HT-29 (cell line): ENCODE measurements at places on chromosomes 3 and 15. TPM values are rescaled to one million over a fixed set of nuclear protein-coding genes. Genes with fewer than 3 reads are reported as not detected.

PP2D1 gene
- not detected in 2 replicates for total RNA-seq

DNA sequence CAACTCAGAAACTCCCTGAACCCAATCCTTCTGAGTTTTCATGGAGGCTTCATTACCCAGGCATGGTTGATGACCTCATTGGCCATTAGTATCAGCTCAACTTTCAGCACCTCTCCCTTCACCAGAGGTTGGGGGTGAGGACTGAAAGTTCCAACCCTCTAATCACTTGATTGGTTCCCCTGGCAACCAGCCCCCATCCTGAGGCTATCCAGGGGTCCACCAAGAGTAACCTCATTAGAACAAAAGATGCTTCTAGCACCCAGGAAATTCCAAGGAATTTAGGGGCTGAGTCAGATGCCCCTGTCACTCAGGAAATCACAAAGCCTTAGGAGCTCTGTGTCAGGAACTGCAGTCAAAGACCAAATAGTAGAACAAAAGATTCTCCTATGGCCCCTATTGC lies 43.8 kb downstream of the ADAMTSL3 start:
- no peak for DNase-seq

DNA sequence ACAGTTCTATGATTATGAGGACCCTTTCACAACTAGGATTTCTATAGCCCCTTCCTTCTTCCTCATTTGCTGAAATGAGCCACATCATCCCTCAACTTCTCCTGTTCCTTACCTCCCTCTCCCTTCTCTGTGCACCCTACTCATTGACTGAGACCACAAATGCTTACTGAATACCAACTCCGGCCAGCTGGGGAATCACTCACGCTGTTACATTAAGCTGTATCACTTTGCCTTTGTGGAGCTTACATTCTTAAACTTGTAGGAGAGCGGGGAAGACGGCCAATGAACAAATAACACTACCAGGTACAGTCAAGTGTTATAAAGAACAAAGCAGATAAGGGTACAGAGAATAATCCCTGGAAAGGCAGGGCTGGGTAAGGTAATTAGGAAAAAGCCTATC lies 5.7 kb downstream of the SUCLG2 start:
- no peak for DNase-seq

DNA sequence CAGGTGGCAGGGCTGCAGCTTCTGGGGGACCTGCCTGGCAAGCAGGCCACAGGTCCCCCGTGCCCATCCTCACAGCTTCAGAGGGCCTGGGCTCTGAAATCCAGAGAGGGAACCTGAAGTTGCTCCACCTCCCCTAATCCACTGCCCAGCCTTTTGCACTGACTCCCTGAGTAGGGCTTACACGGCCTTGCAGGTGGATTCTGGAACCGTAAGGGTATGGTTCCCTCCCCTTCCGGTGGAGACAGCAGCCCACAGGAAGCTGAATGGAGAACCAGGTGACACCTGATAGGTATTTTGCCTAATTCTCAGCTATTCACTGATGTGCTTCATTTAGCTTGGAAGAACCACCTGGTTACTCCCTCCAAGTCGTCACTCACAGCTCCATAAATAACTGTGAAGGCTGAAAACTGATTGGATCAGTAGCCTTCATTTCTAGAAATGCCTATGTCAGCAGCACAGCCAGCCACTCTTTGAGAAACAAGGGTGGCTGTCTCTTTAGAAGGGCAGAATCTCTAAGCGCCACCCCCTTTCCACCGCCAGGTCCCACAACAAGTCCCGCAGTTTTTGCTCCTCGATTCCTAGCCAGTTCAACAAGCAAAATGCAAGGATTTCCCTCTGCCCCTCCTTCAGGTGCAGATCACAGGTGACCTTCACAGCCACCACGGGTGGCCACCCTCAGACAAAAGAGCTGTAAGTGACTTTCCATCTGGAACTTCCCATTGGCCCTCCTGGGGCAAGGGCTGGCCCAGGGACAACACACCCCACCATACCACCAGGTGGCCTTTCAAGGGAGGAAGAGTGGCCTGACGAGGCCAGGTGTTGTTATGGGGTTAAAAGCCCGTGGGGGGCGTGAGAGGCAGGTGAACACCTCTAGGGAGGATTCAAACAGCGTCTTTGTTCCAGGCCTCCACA lies 112.9 kb downstream of the SEC22A start:
- DNase-seq, result peak; percentile 3

RAD18 gene
- total RNA-seq, result 3.8 and 12.8 TPM in 2 replicates

GRCh38 chr3:50571486-50571885 lies 2.2 kb downstream of the HEMK1 start:
- no peak for DNase-seq

ROPN1 gene
- not detected in 2 replicates for total RNA-seq

GRCh38 chr3:37554364-37554763 lies 307.3 kb upstream of the CTDSPL start:
- no peak for DNase-seq

DNA sequence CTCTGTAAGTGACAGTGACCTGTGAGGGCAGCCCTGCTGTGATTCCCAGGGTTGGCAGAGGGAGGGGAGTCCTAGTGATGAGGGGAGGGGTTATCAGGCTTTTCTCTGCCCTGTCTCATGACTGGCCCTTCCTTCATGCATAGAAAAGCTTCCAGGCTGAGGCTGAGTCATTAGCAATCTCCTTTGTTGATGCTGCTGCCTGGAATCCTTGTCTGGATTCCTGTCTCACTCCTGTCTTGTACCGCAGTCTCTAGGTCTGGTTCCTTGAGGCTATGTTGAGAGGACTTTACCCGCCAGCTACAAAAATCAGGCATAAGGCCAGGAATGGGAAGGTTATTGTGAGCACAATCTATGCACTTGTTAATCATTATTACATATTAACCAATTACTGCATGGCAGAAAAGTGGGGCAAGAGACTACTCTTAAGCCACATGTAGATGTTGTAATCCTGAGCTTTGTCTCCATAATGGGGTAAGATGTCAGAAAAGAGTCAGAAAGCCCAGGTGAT lies 7.2 kb downstream of the KLHL6 start:
- peak; percentile 69 for DNase-seq

- DNase-seq, result peak; percentile 33
These were observed 1.0 kb downstream of the RFX7 start for GRCh38 chr15:56242576-56243162.

DNA sequence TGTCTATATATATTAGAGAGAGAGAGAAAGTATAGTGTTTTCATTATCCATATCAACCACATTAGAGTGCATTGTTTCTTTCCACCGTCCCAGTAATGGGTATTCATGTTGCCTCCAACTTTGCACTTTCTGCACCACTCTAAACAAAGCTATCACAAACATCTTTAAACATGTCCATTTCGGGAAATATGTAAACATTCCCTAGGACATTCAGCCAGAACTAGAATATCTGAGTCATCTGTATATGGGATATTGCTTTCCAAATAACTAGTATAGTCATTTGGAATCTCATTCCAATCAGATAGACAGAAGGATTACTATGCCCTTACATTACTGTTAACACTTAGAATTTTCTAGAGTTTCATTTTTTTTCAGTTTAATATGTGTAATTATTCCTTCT lies 914.9 kb upstream of the EPHA6 start:
- no peak for DNase-seq

GRCh38 chr3:9902372-9903237 lies at the start of gene IL17RE:
IL17RE (plus strand) TSS chr3:9902848; CDS start chr3:9902933, 85 bp downstream.
- DNase-seq, result peak; percentile 50

- DNase-seq, result no peak
These were observed 48.1 kb upstream of the SEMA6D start for GRCh38 chr15:47669221-47669620.

TMEM158 gene
- total RNA-seq, result 0.15 and 2.0 TPM in 2 replicates

GRCh38 chr3:153704115-153704514 lies 417.1 kb upstream of the ARHGEF26 start:
- peak; percentile 7 for DNase-seq

- no peak for DNase-seq
These were observed 13.6 kb upstream of the CCDC33 start for GRCh38 chr15:74222240-74223119.

DNA sequence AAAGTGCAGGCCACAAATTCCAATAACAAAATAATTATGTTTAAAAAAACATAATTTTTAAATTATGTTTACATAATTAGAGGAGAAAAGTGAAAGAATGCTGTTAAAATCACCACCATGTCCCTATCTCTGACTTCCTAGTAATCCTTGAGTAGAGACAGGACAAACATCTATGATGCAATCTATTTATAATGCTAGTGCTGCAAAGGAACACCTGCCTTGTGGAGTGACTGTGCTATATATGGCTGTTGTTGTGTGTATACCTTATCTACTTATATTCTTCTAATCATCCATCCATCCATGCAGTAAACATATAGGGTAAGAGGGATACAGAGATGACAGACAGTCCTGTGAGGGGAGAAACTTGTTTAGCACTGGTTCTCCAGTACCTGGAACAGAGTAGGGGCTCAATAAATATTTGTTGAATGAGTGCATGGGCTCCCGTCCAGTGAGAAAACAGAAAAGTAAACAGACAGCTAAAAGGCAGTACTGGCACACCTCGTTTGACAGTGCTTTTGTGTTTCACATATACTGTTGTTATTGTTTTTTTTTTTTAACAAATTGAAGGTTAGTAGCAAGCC lies 229.3 kb upstream of the UBE2E1 start:
- DNase-seq, result no peak

FGF7 gene
- not detected in 2 replicates for total RNA-seq

SPINK8 gene
- total RNA-seq, result not detected in 2 replicates

DNA sequence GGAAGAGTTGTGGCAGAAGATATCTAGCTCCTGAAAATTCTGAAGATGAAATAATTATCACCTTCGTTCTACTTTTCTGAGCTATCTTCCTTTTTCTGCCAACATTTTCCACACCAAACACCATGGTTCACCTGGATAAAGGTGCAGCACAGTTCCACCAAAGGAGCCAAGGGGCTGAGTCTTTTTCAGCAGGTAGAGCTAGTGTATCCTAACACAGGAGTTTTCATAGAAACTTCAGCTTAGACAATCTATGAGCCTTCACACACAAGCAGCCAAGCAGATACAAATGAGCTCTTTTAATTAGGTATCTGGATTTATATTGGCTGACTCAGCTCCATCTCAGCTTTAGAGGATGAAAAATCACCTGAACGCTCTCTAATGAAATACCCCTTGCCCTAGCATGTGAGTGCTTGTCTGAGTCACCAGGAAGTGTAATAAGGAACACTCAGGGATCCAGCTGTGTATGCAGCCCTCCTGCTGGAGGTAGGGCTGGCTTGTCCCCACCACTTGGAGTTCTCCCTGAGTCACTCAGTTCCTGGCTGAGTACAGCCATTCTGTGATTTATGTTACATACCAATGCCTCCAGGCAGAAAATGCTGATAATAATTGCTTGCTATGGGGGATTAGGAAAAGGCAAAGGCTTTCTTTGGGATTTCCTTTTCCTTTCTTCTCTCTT lies 385.7 kb downstream of the LSAMP start:
- DNase-seq, result peak; percentile 41

BTD gene
- total RNA-seq, result 12.3 and 17.4 TPM in 2 replicates

GRCh38 chr3:14605067-14605466 lies 46.5 kb upstream of the CCDC174 start:
- DNase-seq, result no peak

CCDC13 gene
- total RNA-seq, result not detected in 2 replicates

DNA sequence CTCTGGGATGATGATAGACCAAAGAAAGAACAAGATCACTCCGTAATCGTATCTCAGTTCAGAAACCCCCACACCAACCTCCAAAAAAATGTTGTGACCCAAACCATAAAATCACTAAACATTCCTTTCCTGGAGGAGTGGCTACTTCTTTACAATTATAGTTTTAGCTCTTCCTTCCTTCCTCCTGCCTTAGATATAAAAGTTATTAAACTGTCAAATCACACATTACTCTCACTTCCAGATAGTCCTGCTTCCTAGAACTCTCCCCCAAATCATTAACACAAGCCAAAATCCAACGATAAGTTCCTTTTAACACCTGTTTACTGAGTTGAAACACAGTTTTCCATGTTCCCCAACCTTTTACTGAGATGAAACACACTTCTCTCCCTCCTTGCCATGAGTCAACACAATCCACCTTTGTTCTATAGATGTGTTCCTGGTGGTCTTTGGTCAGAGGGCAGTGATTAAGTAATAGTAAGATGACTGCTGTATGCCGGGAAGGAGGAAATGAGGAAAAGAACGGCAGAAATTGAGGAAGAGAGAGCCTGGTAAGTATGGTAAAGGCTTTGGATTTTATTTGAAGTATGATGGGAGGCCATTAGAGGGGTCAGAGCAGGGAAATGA lies 8.3 kb upstream of the CRYGS start:
- DNase-seq, result no peak

GP9 gene
- total RNA-seq, result not detected in 2 replicates

OR5H6 gene
- not detected in 2 replicates for total RNA-seq

- DNase-seq, result no peak
These were observed 12.1 kb downstream of the ARPP21 start for GRCh38 chr3:35651426-35651825.

SGO1 gene
- total RNA-seq, result 4.9 and 5.1 TPM in 2 replicates

DNA sequence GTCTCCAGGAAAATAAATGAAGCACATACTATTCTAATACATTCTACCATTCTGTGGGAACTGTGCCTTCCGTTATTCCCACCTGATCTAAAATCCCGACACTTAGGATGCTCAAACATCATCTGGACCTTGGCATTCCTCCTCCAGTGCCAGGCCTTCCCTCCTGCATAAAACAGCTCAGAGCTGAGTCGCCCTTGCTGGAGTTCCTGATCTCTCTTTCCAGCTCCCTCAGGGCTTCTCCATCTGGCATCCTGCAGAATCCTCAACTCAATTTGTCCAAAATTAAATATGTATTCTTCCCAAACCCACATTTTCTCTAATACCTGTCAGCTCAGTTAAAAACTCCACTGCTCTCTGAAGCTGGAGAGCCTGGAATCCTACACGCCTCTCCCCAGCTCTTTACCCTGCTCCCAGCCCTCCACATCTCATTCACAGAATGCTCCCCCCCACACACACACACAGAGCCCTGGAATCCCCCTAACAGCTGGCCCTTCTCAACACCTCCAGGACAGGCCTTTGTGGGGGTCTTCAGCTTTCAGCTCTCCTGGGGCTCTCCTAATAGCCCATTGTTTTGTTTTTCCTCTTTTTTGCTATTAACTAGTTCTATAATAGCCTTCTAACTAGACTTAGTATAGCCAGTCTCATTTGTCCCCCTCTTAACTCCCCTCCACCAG lies 78.5 kb downstream of the HMG20A start:
- DNase-seq, result no peak

ANP32A gene
- total RNA-seq, result 91.6 and 113 TPM in 2 replicates

- DNase-seq, result peak; percentile 33
These were observed 46.3 kb downstream of the LIMD1 start for GRCh38 chr3:45640724-45641361.

- no peak for DNase-seq
These were observed 15.5 kb downstream of the PAQR9 start for GRCh38 chr3:142947799-142948575.

DNA sequence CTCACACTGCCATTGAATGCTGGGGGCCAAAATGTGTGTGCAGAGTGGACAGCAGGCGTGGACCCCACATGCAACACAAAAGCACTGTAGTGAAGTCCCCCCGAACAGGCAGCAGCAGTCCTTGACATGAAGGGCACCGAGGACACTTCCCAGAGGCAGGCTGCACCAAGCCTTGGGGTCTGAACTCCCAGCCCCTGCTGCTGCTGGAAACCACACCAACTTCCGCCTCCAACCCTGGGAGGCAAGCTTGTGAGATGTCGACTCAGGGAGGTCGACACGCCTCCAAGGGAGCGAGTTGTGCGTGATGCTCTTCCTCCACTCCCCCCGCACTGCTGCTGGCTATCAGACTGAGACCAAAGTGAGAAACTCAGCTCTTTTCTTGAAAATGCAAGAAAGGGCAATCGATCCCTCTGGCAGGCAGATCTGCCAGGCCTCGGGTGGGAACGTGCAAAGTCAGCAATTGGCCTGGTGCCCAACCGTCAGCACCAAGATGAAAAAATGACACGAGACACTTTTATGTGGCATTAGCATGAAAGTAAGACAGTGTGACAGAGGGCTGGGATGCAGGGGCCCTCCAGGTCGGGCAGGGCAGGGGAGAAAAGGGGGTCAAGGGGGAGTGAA lies 43.6 kb downstream of the WHAMM start:
- no peak for DNase-seq

- DNase-seq, result no peak
These were observed 32.5 kb downstream of the CPN2 start for GRCh38 chr3:194318511-194319161.
